NCI-H1105 treated with DMSO at 0.1 percent for 48 hours (cell line): ENCODE measurements at places on chromosomes 16 and 17.

DNA sequence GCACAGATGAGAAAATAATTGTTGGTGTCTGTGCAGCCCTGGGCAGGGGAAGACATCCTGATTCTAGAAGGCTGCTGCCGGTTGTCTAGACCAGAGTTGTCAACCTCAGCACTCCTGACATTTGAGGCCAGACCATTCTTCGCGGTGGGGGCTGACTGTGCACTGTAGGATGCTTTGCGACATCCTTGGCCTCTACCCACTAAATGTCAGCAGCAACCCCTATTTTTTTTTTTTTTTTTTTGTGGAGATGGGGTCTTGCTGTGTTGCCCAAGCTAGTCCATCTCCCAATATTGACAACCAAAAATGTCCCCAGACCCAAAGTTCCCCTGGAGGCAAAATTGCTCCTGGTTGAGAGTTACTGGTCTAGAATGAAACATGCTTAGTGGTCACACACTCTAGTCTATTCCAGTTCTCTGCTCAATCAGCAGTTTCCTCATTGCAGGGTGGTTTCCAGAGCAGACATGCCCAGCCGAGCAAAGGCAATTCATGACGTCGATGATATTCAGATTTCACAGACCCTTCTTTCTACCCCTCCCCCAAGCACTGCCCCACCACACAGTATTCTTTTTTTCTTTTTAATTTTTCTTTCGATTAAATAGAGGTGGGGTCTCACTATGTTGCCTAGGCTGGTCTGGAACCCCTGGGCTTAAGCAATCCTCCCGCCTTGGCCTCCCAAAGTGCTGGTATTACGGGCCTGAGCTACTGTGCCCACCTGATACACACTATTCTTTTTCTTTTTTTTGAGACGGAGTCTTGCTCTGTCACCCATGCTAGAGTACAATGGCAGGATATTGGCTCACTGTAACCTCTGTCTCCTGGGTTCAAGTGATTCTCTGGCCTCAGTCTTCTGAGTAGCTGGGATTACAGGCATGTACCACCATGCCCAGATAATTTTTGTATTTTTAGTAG is 9.0 kb downstream of the C17orf99 start:
- no peak for DNase-seq

- no peak for DNase-seq
Measured at GRCh38 chr16:2924901-2925755, 13.4 kb downstream of the FLYWCH1 start.

DNA sequence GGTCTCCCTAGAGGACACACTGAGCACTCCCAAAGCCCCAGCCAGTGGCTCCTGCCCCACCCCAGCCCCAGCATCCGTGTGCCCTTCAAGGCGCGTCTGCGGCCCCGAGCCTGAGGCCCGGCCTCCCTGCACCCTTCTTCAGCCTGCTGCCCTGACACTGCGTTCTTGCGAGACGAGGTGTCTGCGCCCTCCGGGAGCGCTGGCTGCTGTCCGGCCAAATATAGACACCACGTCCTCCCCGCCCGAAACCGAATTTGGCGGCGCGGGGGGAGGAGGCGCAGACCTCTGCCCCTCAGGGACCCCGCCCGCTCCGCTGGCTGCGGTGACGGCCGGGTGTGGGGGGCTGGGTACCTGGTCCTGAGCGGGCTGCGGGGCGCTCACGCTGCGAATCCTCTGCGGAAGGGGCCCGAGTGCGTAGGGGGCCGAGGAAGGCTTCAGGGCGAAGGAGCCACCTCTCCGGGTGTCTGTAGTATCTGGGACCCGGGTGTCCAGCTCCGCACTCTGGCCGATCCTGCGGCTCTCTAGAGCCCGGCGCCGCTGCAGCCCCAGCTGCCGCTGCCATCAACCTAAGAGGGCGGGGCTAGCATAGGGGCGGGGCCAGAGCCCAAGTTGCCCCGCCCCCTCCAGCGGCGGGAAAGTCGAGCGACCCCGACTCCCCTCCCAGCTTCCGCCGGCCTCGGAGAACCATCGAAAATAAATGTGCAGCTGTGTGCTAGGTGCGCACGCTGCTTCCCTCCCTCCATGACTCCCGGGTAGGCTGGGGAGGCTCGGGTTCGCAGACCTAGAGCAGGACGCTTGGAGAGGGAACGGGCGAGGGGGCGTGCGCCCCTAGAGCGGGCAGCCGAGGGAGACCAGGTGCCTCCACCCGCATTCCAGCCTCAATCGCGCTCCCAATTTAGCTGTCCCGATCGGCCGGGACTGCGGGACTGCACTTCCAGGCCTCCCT is at the start of gene CORO6:
TSS of gene CORO6 (minus strand) at position 576 of the 946 bp plus-strand sequence. CDS start 1,491 bp downstream, outside the sequence.
- peak; percentile 20 for DNase-seq

GRCh38 chr17:50021681-50022370 is 26.8 kb upstream of the DLX3 start:
- no peak for DNase-seq

DNA sequence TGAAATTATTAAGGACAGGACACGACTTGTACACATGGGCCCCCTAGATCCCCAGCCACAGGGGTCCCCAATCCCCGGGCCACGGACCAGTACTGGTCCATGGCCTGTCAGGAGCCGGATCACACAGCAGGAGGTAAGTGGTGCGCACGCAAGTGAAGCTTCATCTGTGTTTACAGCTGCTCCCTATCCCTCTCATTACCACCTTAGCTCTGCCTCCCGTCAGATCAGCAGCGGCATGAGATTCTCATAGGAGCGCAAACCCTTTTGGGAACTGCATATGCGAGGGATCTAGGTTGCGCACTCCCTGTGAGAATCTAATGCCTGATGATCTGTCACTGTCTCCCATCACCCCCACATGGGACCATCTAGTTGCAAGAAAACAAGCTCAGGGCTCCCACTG is 137.8 kb upstream of the ZFHX3 start:
- no peak for DNase-seq

GRCh38 chr16:49599281-49599680 is 225.7 kb downstream of the C16orf78 start:
- no peak for DNase-seq

DNA sequence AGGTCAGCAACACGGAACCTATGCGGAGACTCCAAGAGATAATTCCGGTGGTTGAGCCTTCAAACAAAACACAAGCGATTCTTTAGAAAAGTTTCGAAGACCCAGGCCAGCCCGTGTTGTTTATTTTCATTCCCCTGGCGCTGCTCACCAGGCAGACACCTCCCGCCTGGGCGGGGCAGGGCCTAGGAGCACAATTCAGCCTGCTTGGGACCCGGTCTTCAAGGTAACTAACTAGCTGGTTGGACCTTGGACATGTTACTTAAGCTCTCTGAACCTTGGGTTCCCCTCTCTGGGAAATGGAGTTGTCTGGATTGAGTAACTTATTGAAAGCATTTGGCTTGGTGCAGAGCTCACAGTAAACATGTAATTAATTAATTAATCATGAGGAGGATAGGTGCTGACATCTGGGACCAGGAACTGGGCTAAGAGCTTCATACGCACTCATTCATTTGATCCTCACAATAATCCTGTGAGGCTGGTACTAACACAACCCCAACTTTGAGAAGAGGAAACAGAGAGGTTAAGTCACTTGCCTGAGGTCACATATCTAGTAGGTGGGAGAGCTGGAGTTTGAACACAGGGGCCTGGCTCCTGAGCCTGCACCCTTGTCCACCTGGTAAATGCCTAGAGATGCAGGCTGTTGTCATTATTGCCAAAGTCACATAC is 125.3 kb upstream of the SMURF2 start:
- DNase-seq, result no peak

DNA sequence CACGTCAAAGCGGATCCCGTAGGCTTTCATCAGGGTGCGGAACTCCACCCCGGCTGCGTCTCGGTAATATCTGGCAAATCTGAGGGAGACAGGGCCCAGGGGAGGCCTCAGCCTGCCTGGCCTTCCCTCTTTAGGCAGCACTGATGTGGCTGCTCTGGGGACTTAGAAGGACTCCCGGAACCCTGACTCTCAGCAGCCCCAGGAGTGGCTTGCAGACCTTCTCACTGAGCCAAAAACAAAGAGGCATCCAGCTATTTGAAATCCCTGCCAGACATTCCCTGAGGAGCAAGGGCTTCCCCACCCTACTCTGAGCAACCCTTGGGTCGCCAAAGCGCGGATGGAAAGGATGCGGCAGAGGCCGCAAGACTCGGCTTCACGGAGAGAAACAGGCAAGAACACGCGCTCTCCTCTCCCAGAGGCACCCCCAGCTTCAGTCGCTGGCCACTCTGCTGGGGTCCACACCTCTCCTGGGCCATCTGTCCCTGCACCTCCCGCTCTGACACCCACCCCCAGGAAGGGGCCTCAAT is 7.9 kb downstream of the P2RX5 start:
- no peak for DNase-seq

- no peak for DNase-seq
Measured at GRCh38 chr16:30119428-30119827, 3.6 kb downstream of the MAPK3 start.

DNA sequence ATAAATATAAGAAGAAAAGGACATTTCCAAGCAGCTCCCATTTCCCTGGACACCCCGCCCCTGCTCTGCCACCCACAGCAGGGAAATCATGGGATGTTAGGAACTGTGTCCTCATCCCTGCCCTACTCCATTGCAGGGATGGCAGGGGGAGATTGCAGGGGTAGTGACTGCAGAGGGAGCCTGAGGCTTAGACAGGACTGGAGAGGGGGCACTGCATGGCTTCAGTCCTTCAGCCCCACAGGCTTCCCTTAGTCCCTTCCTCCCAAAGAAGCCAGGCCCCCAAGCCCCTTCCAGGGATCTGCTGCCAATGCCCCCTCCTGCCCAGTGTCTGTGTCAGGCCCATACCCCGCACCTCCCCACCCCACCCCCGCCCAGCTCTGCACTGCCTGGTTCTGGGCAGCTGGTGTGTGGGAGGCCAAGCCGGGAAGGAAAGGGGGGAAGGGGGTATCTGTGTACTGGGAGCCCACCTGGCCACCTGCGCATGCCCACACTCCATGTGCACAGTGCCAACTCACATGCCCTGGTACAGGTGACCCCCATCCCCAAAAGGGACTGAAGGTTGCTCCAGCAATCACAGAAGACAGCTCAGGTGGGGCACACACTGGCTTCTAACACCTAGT is 3.3 kb downstream of the RUNDC3A start:
- DNase-seq, result no peak

GRCh38 chr16:27867122-27868110 is 196.1 kb downstream of the GSG1L start:
- peak; percentile 2 for DNase-seq

DNA sequence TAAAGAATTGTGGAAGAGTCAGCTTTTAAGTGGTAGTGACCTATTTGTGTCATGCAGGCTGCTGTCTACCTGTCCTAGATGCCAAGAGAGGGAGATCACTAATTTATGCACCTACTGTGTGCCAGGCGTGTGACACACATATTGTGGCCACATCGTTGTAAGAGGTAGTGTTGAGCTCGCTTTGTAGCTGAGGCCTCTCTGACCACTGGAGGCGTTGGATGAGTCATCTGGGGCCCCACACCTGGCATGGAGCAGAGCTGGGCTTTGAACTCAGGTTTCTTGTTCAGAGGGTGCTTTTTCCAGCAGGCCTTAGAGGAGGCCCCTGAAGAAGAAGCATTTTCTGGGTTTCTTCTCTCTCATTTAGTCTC is 52.3 kb upstream of the LGALS9 start:
- DNase-seq, result no peak

DNA sequence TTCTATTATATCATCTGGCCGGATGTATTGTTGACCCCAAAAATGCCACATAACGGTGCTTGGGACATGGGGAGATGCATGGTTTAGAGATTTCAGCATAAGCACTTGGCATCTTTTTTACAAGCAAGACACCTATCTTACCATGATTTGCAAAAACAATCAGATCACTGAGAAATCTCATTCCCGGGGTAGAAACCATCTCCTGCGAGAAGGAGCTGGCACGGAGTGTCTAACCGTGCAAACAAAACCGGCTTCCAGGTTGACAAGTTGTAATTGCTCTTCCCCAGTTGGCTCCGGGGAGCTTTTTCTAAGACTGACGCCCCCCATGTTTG is 1.0 kb downstream of the SLC16A6 start:
- DNase-seq, result no peak

DNA sequence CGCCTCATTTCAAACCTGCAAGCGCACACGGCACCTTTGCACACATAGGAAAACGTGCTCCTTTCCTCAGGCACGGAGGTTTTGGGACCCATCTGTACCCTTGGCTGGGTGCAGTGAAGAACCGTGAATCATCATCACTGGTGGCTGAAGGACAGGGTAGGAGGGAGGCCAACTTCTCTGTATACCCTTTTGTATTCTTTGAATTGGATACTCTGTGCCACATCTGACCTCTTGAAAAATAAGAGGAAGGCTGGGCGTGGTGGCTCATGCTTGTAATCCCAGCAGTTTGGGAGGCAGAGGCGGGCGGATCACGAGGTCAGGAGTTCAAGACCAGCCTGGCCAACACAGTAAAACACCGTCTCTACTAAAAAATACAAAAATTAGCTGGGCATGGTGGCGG is 11.7 kb downstream of the GPRC5B start:
- DNase-seq, result no peak

GRCh38 chr17:58944166-58944565 is 162.5 kb downstream of the TRIM37 start:
- no peak for DNase-seq

DNA sequence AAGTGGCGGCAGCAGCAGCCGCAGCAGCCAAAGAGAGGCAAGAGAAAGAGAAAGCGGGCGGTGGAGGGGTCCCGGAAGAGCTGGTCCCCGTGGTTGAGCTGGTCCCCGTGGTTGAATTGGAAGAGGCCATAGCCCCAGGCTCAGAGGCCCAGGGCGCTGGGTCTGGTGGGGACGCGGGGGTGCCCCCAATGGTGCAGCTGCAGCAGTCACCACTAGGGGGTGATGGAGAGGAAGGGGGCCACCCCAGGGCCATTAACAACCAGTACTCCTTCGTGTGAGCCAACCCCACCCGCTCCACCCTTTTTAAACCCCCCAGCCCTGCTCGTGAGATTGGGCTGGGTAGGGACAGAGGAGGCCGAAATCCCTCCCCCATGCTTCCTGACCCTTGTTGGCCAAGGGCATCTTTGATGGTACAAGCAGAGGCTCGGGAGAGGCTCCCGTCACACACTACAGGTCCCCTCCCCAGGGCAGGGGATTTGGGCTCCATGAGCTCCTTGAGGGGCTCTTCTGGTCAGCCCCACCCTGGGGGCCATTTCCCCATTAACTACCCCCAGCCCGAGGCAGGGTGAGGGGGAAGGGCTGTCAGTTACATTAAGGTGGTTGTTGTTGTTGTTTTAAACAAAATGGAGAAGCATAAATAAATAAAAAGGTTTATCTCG is 4.6 kb upstream of the ATP2A1 start:
- DNase-seq, result no peak

- DNase-seq, result no peak
Measured at GRCh38 chr16:3797904-3798811, 80.8 kb upstream of the TRAP1 start.

GRCh38 chr16:53598511-53599275 is 95.7 kb upstream of the AKTIP start:
- no peak for DNase-seq
